ENCODE measurements at places on chromosomes 12 and 14.
A peak's percentile ranks its signal among the peaks of the same experiment; 100 is the strongest.

- DNase-seq, result no peak
Observed at GRCh38 chr12:57452937-57453509, 2.1 kb upstream of the INHBE start.

DNA sequence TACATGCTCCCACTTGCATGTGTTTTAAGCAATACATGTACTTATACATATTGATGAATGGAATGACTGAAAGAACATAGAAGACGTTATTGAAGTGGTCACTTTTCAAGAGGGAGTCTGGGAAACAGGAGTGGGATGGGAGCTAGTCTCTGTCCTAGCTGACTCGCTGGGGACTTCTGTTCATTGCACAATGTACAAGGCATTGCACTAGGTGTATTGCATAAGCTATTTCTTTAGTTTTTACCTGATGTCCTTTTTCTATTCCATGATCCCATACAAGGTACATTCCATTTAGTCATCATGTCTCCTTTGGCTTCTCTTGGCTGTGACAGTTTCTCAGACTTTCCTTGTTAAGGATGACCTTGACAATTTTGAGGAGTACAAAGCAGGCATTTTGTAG lies 4.0 kb upstream of the MYO1H start:
- DNase-seq, result no peak

DNA sequence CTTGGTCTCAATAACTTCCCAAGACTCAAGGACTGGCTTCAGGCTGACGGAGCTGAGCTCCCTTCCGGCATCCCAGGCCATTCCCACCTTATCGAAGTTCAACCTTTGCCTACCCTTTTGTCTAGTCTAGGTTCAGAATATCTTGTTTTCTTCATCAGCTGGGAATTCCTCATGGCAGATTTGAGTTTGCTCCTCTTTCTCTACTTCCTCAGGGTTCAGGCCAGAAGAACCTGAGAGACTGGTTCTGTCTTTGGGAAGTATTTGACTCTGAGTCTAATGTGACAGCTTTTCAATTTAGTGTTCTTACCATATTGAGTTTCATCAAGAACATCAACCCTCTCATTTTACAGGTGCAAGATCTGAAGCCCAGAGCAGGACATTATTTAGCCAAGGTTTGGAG lies 2.1 kb downstream of the BIN2 start:
- no peak for DNase-seq

DNA sequence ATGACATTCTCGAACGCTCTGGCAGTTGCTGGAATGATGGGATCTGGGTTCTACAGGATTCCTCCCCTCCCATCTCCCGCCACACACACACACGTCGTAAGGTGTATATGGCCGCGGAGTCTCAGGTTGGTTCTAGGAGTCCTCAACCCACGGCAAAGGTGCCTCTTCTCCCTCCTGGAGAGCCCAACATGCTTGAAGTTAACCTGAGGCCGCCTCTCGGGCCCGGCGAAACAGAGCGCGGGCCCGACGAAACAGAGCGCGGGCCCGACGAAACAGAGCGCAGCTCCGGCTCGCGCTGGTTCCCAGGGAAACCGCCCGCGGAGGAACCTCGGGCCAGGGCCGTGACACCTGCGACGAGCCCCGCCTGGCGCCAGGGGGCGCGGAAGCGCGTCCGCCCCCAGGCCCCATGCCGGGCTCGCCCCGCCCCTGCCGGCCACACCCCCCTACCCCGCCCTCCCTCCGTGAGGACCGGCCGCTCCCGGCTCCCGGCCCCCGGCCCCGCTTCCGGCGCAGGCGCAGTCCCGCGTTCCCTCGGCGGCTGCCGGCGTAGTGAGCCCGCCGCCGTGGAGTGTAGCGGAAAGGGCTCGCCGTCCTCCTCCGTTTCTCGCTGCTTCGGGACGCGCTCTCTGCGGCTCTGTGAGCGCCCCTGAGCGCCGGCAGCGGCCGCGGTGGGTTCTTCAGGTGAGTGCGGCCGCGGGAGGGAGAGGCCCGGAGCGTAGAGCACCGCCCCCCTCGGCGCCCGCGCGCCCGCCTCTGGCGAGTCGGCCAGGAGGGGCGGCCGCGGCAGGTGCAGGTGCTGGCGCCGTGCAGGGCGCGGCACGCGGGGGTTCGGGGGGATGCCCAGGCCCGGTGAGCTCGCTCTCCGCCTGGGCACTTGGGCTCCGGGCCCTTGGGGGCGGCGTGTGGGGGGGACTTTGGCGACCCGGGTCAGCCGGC lies at the start of gene RAB3IP:
Gene RAB3IP, plus strand, starts transcription at position 510 of the 936 bp plus-strand sequence. CDS start 16,549 bp downstream, outside the sequence.
- DNase-seq, result peak; percentile 89

DNA sequence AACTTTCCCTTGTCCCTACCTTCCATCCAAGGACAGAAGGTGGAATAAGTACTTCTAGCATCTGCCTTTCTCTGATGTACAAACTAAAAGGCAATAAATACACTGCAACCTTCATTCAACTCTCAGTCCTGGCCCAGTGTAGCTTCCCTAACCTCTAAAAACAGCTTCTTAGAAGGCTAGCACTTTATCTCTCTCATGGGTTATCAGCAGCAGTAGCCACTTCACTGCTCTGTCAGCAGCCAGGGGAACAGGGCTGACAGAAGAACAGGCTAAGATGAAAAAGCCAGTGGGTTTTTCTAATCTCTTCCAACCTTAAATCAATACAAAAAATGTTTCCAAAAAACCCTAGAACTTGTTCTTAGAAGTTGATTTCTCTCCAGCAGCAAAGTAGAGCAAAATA lies 13.2 kb downstream of the BAZ2A start:
- DNase-seq, result no peak

DNA sequence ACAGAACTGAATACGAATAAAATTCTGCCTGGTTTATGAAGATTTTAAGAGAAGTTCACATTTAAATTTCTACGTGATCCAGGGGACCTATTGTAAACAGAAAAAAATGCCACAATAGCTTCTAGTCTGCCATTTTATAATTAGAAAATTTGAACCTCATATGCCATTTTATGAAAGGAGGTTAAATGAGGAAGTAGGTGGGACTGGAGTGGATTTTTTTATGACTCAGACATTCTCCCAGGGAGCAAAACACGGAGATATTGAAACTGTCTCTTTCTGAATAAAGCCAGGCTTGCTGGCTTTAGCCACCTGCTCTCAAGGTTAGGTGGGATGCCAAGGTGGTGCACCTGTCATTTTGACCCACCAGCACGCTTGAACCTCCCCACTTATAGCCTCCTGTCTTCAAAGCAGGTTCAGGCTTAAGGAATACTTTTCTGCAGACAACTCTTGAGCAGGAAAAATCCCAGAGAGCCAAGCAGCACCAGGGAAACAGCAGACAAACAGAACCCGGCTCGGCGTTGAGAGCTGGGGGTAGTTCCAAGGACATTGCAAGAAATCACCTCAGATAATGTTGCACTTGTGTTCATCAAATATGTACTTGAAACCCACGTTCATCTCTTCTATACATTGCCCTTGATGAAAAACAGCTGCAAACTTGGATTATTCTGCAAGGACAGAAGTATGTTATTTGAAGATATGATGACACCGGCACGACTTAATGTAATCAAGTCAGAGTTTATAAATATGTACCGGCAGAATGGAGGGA lies 203.7 kb downstream of the PPM1H start:
- DNase-seq, result no peak

DNA sequence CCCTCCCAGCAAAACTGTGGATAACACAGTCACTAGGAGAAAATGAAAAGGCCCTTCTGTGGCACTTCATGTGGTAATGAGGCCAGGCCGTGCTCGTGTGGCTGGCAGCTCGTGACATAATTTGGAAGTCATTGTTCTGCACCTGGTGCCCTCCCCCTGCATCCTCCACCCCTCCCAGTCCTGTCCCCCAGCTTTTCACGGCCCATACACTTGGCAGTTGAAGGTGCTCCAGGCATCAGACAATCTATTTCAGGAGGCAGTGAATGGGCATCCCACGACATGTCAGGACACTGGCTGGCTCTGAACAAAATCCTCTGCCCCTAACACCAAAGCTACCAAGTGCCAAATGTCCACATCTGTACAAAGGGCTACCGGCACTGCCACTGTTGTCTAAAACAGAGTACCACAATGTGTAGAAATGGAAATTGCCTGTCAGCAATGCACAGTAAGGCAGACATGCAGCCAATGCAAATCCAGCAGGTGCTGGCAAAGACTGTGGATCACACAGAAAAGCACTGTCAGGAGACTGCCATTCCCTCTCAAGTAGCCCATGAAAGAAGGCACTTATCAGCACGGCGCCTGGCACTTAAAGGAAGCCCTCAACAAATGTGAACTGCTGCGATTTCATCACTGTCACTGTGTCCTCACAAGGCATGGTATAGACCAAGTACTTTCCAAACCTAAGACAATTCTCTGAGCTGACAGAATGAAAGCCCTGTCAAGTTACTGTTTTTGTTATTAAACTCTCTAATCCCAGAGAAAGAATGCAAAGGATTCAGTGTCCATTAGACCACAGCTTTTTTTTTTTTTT lies 39.1 kb downstream of the CORO1C start:
- DNase-seq, result no peak

DNA sequence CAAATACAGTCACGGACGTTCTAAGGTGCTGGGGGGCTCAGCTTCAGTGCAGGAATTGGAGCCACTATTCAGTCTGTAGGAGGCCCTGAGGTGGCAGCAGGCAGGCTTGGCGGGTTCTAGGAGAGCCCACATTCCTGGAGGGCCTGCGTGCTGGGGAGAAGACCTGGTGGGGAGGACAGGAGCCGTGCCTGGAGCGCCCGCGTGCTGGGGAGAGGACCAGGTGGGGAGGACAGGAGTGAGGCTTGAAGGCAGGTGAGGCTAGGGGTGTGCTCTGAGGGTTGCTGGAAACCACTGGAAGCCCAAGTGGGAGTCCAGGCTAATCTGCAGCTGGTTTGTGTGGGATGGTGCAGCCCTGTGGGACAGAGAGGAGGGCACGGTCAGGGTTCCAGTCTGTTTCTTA lies 23.1 kb downstream of the RHOF start:
- no peak for DNase-seq

DNA sequence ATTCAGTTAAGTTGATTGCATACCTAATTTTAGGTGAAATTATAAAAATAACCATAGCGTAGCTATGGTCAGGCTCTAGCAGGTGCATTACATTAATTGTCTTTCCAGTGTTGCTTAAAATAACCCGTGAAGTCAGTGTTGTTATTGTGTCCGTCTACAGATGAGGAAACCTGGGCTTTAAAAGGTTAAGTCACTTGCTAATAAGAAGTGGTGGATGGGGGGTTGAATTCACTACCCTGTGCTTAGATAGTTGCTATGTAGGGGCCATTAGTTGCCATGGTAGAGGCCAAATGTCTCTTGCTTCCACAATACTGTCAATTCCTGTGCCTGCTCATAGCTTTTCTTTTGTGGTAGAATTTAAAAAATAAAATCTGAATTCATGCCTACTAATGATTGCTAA lies 174.8 kb downstream of the PELI2 start:
- DNase-seq, result no peak

GRCh38 chr12:116931665-116932064 lies 20.9 kb downstream of the FBXW8 start:
- no peak for DNase-seq

DNA sequence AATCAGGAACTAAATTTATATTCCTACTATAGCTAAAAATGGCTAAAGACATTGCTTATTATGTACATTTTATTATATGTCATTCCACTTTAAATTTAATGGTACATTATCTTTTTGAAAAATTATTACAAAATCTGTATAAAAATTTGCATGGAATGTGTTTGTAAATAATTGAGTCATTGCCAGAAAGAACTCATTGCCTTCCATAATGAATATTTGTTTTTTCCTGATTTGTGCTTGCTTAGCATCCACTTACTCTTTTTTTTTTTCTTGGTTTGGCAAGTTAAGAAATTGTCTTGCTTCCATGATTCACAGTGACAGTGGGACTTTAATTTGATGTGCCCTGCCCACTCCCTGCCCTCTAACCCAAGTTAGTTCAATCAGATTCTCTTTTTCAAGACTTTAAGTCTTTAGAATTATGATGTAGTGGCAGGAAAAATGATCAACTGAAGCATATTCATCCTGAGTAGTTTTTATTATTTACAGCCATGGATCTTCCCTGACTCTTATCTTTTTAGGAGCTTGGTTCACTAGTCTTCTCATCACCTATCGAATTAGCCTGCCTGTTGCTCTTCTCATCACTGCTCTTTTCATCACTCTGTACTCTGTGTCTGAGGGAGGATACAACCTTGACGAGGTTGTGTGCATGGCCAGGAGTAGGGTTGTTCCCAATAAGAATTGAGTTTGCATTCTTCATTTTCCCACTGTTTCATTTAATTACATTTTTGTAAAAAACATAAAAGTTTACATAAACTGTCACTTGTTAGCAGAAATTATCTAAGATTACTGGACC lies 442.0 kb downstream of the BTG1 start:
- no peak for DNase-seq

GRCh38 chr14:96349286-96350075 lies 13.7 kb downstream of the ATG2B start:
- no peak for DNase-seq

DNA sequence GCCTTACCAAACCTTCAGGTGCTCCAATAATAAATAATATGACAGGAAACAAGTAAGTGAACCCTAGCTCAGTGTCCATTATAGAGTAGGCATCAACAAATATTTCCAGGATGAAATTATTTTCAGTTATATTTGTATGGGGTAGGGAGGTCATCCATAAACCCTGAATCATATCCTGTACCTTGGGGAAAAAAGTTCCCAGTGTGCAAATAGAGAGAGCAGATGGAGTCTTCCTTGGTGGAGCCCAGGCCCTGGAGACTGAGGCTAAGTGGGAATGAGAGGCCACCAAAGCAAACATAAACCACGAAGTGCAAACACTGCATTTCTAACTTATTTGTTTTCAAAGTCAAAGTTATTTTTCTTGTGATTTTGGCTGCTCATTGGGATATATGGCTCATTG lies 8.5 kb upstream of the ERP27 start:
- no peak for DNase-seq

DNA sequence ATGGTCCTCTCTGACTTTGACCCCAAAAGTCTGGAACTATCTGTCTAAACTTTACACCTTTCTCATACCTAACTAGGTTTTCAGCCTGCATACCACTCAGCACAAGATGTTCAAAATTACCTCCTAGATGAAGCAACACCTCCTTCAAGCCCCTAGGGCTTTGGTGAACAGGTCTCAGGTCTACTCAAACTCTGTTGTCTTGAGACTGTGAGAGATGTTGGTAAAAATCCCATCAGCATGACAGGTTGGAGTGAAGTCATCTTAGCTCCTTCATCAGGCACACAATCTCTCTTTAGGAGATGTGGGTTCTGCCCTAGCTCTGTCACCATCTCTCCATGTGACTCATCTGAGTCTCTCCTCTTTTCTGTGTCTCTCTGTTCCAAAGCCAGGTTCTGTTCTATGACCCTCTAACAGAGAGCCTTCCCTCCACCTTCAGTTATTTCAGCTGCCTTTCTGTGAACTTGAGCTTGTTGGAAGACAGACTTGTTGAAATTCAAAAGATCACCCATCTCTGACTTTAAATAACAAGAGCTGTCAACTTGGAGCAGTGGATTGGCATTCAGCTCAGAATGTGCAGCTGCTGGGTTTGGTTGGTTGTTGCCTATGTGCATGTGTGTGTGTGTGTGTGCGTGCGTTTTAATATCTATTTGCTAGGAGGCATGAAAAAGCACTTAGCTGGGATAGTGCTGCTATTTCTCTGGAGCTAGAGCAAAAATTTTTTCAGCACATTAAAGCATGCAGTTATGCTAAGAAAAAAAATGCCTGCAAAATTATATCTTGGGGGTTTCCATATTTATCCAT lies 130.7 kb downstream of the CRACR2A start:
- no peak for DNase-seq
